ENCODE measurements at places on chromosomes 16 and 17. TPM values are rescaled to one million over a fixed set of nuclear protein-coding genes. Genes with fewer than 3 reads are reported as not detected.

The ANKRD40CL gene
- not detected for total RNA-seq

The CLEC18A gene
- total RNA-seq, result 2.1 TPM

The CMTM4 gene
- total RNA-seq, result 1.1 TPM

DNA sequence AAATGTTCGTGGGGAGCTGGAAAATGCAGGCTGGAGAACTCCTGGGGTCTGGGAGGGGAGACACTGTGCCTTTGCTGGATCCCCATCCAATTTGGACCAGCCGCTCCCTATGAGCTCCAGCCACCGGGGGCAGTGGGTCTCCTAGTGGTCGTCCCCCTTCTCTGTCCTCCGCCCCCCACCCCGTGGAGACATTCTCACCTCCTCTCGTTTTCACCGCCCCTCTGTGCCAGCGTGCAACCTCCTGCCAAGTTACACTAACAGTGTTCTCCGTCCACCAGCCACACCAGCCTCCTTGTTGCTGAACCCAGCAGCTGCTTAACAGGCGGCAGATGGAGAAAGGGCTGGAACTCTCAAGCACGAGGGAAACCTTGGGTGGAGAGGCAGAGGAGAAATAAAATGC lies 67.4 kb upstream of the SOX9 start:
- H3K36me3 ChIP-seq, result no peaks in the 10 kb centered on the region
- no peak overlapping the region for H3K4me3 ChIP-seq
- no peak for DNase-seq
- no peak overlapping the region for H3K27ac ChIP-seq
- no peaks in the 10 kb centered on the region for H3K4me1 ChIP-seq

DNA sequence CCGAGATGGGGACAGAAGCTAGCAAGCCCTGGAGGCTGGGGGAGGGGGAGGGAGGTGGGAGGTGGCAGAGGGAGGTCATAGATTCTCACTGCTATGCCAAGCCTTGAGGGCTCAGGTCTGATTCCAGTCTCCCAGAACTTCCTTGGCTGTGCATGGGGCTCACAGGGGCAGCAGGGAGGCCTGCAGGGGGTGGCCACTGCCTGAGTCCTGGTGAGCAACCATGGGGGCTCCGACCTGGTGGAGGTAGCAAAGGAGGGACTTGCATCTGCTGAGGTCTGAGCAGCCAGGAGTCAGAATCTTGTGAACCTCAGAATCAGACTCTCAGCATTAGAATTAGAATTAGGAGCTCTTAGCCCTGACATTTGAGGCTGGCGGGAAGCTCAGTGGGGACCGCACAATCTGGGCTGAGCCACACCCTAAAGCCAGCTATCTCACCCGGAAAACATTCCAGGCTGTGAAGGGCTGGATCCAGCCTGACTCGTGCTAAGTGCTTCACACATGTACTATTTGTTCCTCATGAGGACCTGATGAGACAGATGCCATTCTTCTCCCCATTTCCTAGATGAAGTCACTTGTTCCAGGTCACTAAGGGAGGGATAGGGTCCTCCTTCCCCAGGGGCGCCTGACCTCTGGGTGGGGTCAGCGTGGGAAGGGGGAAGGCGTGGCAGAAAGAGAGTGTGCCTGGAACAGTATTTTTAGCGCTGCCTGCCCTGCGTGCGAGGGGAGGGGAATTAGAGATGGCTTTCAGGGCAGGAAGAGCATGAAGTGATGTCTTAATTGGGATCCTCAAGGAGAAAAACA lies 17.3 kb upstream of the KCNJ12 start:
- H3K4me1 ChIP-seq, result no peaks in the 10 kb centered on the region
- H3K36me3 ChIP-seq, result peaks cover 2% of the 10 kb centered on the region
- H3K27me3 ChIP-seq, result no peaks in the 10 kb centered on the region
- no peak overlapping the region for H3K27ac ChIP-seq
- no peak overlapping the region for H3K4me3 ChIP-seq

- no peak overlapping the region for H3K27ac ChIP-seq
- H3K36me3 ChIP-seq, result no peaks in the 10 kb centered on the region
- no peak overlapping the region for H3K4me3 ChIP-seq
- no peaks in the 10 kb centered on the region for H3K27me3 ChIP-seq
Observed at GRCh38 chr17:65170839-65171238, 33.7 kb downstream of the RGS9 start.

DNA sequence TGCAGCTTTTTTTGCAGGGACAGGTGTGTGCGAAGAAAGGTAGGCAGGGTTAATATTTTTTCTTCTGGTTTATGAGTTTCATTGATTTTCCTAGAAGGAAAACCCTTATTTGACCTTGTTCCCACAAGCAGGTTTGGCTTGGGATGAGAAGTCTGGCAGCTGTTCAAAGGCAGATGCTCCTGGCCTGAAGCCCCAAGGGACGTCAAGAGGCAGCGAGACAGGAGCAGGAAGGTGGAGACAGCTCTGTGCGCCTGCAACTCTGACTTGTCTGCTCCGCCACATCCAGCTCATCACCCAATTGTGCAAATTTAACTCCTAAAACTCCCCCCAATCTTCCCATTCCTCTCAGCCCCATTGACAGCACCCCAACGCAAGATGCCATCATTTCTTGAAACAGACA lies 136.8 kb upstream of the XYLT1 start:
- peak overlapping the region; percentile 1 for H3K27ac ChIP-seq
- no peaks in the 10 kb centered on the region for H3K36me3 ChIP-seq
- H3K4me1 ChIP-seq, result peaks cover 9% of the 10 kb centered on the region
- H3K4me3 ChIP-seq, result no peak overlapping the region

- H3K4me1 ChIP-seq, result peaks cover 2% of the 10 kb centered on the region
- peaks cover 46% of the 10 kb centered on the region for H3K27me3 ChIP-seq
- no peak overlapping the region for H3K27ac ChIP-seq
- H3K36me3 ChIP-seq, result no peaks in the 10 kb centered on the region
Observed at GRCh38 chr17:44651228-44651627, 5.0 kb upstream of the MEIOC start.

GRCh38 chr17:56597495-56597990 lies 4.0 kb downstream of the NOG start:
- no peak for DNase-seq
- H3K36me3 ChIP-seq, result peaks cover 3% of the 10 kb centered on the region
- no peak overlapping the region for H3K27ac ChIP-seq
- H3K4me1 ChIP-seq, result peaks cover 15% of the 10 kb centered on the region

GRCh38 chr16:50292566-50292948 lies 26.2 kb downstream of the ADCY7 start:
- peak overlapping the region; percentile 32 for H3K27ac ChIP-seq
- H3K36me3 ChIP-seq, result peaks cover 5% of the 10 kb centered on the region
- H3K27me3 ChIP-seq, result no peaks in the 10 kb centered on the region
- DNase-seq, result no peak

Measured in T-helper 17 cell (primary cell).